NCI-H446 treated with DMSO at 0.1 percent for 48 hours (cell line): ENCODE measurements at places on chromosomes 6 and 20.
A peak's percentile ranks its signal among the peaks of the same experiment; 100 is the strongest.

DNA sequence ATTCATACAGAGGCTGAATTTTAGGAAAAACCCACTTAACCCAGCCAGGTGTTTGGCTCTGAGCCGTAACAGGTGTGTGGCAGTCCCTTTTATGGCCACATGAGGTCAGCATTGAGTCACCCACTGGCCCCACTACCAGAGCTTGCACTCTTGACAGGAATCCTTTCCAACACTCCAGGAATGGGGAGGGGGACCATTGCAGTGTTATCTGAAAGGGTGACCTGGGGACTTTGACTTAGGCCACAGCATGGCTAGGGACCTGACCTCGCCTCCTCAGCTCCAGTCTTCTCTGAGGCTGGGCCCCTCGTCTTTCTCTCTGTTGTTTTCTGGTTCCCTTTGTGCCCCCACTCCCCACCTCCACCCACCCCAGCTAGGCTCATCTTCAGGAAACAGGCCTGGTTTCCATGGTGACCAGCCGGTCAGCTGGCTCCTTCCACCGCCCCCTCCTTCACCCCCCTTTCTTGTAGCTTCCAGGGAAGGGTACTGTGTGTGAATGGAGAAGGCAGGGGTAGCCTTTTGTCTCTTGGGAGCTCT is 2.1 kb upstream of the TMEM151B start:
- DNase-seq = no peak

DNA sequence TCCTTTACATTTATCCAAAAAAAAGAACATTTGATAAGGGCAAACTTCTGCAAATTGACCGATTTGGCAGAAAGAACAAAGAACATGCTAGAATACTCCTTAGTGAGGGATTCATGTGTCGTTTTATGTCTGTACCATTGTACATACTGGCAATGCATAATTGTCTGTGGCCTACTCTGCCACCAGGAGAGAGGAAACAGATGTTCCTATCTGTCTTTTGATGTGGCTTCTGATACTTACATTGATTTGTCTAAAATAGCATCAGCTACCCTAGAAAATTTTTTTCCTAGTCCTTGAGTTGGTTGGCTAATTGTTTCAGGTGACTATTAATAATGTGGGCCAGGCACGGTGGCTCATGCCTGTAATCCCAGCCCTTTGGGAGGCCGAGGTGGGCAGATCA is 654.1 kb downstream of the KIF16B start:
- DNase-seq = no peak

GRCh38 chr6:87350516-87350915 is 5.9 kb downstream of the C6orf163 start:
- no peak for DNase-seq

DNA sequence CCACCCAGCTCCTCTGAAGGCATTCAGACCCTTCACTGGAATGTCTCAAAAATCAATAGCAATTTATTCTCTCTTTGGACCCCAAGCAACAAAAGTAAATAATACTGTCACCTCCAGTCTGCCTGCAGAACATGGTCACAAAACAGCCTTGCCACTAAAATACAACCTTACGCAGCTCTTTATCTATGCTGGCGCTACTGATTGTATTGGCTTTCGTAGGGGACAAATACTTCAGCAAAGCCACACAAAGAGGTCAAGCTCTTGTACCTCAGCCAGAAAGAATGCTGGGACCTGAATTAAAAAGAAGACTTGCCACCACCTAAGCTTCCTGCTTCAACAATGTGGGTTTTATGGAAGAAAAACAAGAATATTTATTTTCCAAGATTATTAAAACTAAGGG is 57.2 kb downstream of the PRKN start:
- DNase-seq = no peak

GRCh38 chr20:49812507-49813304 is at the start of gene SLC9A8:
Gene SLC9A8 (plus strand): TSS chr20:49812828. CDS start chr20:49812923, 95 bp downstream.
- peak; percentile 75 for DNase-seq

DNA sequence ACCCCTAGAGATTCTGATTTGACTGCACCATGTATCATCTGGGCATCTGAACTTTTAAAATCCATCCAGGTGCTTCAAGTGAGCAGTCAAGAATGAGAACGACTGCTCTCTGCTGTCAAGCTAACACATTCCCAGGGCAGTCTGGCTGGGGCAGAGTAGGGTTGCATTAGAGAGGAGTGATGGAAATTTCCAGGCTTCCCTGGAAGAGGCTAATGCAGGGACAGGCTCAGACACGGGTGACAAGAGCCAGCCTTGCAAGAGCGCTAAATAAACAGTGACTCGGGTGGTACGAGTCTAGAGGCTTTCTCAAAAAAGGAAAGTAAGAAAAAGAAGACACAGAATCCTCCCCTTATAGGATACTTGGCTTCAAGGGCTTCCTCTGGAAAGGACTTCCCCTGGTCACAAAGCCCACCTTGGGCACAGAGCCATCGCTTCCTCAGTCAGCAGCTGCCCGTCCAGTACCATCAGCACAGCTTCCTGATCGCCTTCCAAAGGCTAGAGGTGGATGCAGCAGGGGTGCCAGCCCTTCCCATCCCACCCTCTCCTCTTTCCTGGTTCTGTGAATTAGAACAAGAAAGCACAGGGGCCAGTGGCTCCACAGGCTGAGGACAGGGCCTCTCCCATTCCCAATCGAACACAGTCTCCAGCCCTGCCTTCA is 177.4 kb upstream of the RREB1 start:
- DNase-seq = no peak

DNA sequence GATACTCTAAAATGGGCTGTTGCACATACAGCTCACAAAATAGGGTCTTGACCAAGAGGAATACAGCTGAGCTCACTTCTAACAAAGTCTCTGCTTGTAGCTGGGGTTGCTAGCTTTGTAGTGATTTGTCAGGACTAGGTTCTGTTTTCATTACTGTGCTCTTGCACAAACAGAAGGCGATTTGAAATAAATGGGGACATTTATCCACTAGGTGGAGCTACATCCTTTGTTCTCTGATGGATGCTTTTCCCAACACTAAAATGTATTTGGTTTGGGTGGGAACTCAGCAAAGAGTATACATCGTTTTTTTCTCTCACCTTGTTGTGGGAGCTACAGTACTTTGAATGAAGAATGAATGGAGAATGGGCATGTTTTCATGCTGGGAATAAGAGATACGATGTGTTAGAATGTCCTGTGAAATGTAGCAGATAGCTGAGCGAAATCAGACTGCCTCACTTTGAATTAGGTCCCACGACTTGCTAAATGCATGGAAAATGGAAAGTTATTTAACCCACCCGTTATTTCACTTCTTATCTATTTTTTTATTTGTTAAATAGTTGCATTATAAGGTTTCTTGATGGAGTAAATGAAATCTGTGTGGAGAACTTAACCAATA is 494.7 kb upstream of the MAP3K7 start:
- peak; percentile 55 for DNase-seq

GRCh38 chr6:85574932-85575598 is 18.6 kb downstream of the SNX14 start:
- no peak for DNase-seq

- no peak for DNase-seq
Measured at GRCh38 chr20:56381501-56381900, 10.5 kb downstream of the AURKA start.

- no peak for DNase-seq
Measured at GRCh38 chr6:163189609-163190008, 224.9 kb upstream of the QKI start.

- no peak for DNase-seq
Measured at GRCh38 chr6:157013649-157014304, 236.6 kb downstream of the ARID1B start.

DNA sequence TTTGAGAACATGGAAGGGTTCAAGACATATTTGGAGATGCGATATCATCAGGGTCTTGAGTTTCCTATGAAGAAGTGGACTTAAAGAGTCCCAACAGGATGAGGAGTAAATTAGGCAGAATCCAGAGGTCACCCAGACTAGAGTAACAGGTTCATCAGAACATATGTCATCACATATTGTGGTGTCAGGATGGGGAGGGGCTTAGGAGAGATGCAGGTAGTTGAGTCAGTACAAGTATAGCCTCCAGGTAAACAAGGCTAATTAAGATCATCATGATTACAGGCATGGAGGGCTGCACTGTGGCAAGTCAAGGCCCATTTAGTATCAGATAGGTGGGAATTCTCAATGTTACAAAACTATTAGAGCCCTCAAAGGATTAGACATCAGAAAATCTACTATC is 90.1 kb upstream of the PAK5 start:
- DNase-seq = no peak

DNA sequence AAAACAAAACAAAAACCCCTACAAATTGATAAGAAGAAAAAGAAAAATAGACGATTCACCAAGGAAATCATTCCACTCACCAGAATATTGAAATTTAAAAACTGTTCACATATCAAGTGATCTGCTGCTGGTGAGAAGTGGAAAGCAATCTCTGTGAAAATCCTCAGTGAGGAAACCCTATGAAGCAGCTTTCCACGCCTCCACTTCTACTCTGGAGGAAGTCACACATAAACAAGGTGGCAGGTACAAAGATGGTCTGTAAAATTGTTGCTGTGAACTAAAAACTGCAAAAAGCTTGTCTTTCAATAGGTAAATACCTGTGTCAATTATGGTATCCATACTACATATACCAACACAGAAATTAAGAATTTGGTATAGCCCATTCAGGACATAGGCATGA is 18.5 kb downstream of the CD164 start:
- DNase-seq = no peak

- DNase-seq = no peak
Measured at GRCh38 chr6:123810214-123810613, 6.5 kb downstream of the NKAIN2 start.

DNA sequence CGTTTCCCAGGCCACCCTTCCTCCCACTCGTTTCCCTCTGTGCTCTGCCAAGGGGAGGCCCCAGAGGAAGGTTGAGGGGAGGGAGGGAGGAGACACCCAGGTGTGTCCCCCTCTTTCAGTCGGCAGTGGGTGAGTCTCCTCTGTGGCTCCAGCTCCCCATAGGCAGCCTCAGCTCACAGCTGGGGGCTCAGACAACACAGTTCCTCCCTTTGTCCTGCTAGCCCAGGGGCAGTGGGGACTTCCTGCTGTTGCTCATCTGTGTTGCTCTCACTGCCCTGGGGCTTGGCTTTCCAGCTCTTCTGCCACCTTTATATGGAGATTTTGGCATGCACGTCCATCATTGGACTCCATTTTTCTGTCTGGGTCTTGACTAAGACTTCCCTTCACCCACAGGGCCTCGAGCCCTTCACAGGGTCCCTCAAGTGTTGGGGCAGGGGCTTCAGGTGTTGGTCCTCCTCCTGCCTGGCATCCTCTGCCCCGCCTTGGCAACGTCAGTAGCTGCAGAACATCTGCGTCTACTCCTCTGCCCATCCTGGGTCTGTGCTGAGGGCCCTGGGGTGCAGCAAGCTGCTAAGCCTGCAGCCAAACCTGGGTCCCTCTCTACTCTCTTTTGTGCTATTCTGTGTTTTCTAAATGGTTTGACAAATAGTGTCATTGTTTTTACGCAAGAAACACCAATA is 190.6 kb upstream of the PMEPA1 start:
- DNase-seq = no peak
